ENCODE measurements at places on chromosomes 6 and 20.
A peak's percentile ranks its signal among the peaks of the same experiment; 100 is the strongest.

DNA sequence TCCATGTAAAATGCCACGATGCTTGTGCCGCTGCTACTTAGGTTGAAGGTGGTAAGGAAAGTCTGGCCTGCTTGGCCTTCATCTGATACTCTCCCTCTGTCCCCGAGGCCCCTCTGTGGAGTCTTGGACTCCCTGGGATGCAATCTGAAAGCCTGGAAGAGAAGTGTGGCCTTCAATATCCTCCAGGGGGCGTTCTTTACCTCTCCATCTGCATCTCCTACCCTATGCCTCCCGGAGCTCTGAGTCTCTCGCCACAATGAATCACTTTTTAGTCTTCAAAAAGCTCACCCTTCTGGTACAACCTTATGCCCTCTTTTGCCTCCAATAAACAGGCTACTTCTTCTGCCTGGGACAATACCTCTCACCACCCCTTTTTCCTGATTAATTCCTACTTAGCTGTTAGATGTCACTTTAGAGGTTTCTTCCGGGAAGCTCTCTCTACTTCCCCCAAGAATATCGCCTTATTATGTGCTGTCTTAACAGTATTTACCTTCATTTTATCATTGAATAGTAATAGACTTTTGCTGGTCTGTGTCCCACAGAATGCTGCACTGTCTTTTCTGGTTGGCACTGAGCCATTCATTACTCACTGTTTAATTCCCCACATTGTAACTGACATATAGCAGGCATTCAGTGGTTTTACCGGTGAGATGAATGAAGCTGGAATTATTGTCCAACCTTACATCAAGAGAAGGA is 13.9 kb upstream of the ATG5 start:
- DNase-seq = peak; percentile 49

GRCh38 chr6:116102873-116103272 is 2.2 kb downstream of the NT5DC1 start:
- no peak for DNase-seq

- no peak for DNase-seq
Observed at GRCh38 chr6:143197377-143197776, 136.7 kb downstream of the AIG1 start.

GRCh38 chr20:55478724-55479450 is 526.4 kb downstream of the CBLN4 start:
- DNase-seq = no peak

- no peak for DNase-seq
Observed at GRCh38 chr6:38429546-38429945, 210.2 kb downstream of the BTBD9 start.

DNA sequence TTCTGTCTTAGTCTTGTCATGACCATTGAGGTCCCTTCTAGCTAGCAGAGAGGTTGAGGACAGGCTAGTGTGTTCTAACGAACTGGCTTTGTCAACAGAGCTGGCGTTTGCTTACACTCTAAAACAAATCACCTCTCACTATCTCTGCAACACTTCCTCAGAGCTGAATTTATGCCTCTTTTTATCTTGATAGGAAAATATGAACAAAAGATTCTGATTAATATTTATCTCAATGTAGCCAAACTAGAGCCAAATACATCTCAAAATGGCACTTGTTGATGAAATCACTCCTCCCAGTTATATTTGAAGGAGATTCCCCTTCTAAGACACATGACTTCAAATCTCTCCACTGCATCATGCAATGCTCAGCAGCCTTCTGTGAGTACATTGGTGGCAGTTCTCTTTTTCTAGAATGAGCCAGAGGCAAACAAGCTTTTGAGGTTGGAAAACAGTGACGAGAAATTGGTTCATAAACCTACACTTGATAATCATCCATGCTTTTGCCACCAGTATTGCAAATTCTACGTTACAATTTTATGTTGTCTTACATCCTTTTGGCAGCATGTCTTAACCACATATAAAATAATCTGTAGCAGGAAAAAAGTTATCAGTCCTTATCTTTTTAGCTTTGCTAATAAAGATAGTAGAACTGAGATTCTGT is 615.7 kb upstream of the CITED2 start:
- no peak for DNase-seq

DNA sequence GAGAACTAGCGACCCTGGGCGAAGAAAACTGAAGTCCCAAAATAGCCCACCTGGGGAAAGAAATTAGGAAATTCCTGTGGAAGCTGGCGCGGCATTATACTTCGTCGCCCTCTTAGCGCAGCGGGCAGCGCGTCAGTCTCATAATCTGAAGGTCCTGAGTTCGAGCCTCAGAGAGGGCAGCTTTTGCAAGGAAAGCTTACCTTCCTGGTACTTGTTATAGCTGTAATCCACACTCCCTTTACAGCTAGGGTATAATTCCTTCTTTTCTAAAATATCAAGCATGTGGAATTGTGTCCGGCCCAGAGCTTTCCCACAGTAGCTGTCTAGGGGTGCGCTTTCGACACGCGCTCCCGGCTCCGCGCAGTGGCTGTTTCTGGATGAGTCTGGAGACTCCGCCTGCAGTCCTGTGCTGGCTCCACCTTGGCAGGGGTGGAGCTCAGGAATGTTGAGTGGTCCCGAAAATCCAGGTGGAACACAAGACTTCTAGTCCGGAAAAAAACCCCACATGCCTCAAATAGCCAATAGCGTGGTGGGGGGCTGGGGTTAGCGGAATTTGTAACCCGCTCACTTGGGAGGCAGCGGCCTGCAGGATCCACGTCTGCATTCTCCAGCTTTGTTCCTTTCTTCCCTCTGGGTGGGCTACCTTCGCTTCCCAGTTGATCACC is 83.7 kb upstream of the ZNF322 start:
- no peak for DNase-seq

DNA sequence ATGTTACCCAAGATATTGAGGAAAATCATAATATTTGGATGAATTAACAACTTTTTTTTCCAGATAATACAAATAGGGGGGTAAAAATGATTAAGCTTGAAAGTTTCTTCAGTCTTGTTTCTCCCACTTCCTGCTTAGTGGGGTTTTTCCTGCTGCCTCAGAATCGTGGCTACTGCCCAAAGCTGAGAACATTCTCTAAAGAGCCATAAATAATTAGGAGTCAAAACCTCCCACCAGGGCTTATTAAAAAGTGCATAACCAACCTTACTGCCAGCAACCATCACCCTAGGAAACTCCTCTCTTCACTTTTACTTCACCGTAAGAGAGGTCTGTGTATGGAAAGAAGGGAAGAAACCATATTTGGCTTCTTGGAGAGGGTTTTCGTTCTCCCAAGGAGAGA is 9.0 kb upstream of the LCA5 start:
- no peak for DNase-seq

DNA sequence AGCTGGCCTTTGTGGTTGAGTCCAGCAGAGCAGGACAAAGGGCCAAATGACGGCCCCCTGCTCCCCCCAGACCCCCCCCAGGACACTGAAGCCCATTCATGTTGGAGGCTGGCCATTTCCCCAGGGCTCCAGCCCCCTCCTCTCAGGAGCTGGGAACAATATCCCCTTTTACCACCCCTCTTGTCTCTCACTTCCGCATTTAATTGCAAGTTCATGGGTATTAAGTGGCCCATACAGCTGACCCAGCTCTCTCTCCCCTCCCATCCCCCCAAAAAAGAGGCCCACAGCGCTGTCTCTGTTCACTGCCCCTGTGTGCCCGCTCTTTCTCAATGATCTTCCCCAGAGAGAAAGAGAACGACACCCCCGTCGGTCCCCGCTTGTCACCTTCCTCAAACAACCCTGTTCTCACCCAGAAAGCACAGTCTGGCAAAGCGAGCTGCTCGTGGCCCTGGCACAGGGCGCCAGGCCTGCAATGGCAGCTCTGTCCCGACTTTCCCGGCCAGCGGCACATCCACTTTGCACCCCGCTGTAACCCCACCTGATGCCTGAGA is 30.4 kb downstream of the PREX1 start:
- no peak for DNase-seq

- no peak for DNase-seq
Observed at GRCh38 chr6:134245041-134245440, 72.9 kb downstream of the SGK1 start.

- DNase-seq = no peak
Observed at GRCh38 chr20:50438986-50439407, 71.2 kb upstream of the PTPN1 start.

- DNase-seq = no peak
Observed at GRCh38 chr6:32113386-32114352, 4.5 kb upstream of the TNXB start.

All from CD4-positive, alpha-beta T cell treated with Interleukin-4 for 1 hour (primary cell).